Activated T-helper 17 cell treated with anti-CD3 and anti-CD28 coated beads, Interleukin-2, amount 50 U/mL, for 72 hours (primary cell): ENCODE measurements at places on chromosomes 5 and 9.

DNA sequence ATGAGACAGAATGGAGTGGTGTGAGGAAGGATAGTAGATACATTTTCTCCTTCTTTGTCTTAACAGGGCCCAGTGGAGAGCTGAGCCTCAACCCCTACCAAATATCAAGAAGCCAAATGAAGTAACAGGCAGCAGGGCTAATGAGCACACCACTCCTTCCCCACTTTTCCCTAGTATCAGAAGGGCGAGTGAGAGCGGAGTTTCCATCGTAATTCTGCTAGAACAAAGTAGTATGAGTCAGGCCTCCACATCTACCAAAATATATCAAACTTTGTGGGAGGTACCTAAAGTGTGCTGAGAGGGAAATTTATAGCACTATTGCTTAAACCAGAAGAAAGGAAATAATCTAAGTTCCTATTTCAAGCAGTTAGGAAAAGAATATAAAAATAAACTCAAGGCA, 769.0 kb upstream of the RGMB start:
- ATAC-seq = no peak

GRCh38 chr9:33677506-33677809, 117.9 kb upstream of the PRSS3 start:
- ATAC-seq = no peak

GRCh38 chr5:79471556-79471955, 42.4 kb downstream of the HOMER1 start:
- ATAC-seq = no peak

- ATAC-seq = no peak
Measured at GRCh38 chr5:115524199-115524847, 20.3 kb downstream of the FEM1C start.

GRCh38 chr5:73139485-73139884, 19.1 kb downstream of the TMEM171 start:
- no peak for ATAC-seq

- no peak for ATAC-seq
Measured at GRCh38 chr9:92254381-92255337, 38.8 kb downstream of the IARS1 start.

DNA sequence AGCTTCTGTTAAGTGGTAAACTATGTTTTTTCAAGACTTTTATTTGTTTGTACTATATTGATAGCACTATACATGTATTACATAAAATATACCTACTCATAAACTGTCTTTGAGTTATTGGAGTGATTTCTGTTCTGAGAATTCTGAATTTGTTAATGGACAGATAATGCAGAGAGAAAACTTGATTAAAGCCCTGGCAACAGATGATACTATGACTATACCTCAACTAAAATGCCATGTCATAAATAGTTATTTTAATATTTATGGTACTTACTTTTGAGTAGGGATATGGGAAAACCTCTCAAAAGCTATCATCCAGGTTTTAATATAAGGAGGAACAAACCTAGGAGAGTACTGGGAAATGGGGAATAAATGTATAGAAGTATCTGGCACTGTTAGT, 947.2 kb upstream of the ARRDC3 start:
- no peak for ATAC-seq

GRCh38 chr5:6711409-6712141, 1.7 kb upstream of the TENT4A start:
- ATAC-seq = no peak

- ATAC-seq = peak; percentile 90
Measured at GRCh38 chr9:97710356-97711222, 13.4 kb upstream of the XPA start.

DNA sequence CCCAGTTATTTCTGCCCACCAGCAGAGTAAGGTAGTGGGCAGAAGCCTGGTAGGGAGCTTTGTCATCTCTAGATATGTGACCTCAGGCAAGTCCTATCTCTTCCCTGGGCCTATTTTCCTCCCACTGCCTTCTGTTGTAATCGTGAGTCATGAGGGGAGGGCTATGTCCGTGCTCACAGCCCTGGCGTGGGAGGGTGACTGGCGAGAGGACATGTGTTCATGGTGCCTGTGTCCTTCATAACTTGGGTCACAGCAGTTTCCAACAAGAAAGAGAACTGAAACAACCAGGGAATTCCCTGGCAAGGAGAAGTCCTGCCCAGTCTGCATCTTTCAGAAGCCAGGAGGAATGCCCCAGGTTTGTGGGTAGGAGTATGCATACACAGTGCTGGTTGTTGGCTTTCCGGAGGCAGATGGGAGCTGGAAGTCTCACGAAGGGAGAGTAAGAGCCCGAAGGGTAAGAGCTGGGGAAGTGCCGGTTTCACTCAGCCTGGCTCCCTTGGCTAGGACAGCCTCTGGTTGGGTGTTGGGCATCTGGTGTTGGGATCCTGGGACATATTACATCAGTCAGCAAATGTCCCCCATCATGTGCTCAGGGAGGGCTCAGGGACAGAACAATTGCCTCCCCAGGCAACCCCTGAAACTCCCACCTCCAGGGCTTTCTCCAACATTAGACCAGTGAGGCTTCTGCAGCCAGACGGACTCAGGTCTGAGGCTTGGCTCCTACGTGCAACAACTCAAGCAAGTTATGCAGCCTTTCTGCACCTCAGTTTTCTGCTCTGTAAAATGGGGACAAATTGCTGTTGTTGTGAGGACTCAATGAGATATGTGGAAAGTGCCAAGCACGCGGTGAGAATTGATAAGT, 4.3 kb upstream of the TIFAB start:
- ATAC-seq = peak; percentile 64

GRCh38 chr9:129938291-129938979, 103.2 kb downstream of the USP20 start:
- ATAC-seq = no peak

GRCh38 chr5:116579144-116579543, 4.5 kb upstream of the SEMA6A start:
- no peak for ATAC-seq

DNA sequence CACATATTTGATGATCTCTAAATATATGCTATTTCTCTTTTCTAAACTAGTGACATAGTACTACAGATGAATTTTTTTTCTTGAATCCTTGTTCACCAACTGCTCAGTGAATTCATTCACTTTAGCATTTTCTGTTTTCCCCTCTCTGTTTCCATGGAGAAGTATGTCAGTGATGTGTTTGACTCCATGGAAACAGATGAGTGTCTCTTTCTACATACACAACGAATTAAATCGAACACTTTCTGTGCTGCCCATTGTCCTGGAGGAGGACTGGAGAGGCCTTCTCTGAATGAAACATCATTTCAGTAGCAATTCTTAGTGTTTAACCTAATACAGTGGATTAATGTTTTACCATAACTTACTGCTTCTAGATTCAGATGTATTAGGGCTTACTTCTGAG, 9.5 kb downstream of the INVS start:
- no peak for ATAC-seq

GRCh38 chr5:125236007-125236406, 489.6 kb upstream of the ZNF608 start:
- ATAC-seq = no peak
